Activated T-cell treated with anti-CD3 and anti-CD28 coated beads, Interleukin-2, amount 50 U/mL, for 72 hours (primary cell): ENCODE measurements at places on chromosomes 12 and 14.

GRCh38 chr12:95393191-95393790 is 80.7 kb upstream of the METAP2 start:
- DNase-seq = no peak

- no peak for DNase-seq
These were observed 27.5 kb downstream of the BEST3 start for GRCh38 chr12:69671597-69671996.

GRCh38 chr12:118840399-118840798 is 140.9 kb upstream of the SRRM4 start:
- no peak for DNase-seq

GRCh38 chr12:23014749-23015148 is 389.8 kb downstream of the ETNK1 start:
- no peak for DNase-seq

- DNase-seq = no peak
These were observed 10.5 kb downstream of the SNX6 start for GRCh38 chr14:34619471-34619870.

GRCh38 chr14:85853996-85854526 is 324.1 kb downstream of the FLRT2 start:
- no peak for DNase-seq

DNA sequence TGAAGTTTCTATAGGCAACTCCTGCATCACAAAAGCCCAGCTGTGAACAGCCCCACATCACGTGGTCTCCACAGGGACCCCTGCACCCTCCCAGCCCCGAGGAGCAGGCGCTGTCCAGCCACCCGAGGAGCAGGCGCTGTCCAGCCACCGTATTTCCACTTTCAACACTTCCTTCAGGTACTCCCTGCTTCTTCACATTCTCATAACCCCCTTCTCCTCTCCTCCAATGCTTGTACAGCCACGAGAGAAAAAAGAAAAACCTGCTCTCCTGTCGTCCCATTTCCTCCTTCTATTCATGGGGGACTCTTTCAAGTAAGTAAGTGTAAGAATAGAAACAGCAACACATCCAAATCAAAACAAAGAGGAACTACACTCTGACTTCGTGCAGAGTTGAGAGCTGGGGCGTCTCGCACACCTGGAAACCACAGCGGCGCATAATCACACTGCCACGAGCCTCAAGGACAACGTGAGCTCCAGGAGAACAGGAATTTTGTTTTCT is 11.9 kb downstream of the CDC42BPB start:
- DNase-seq = no peak

DNA sequence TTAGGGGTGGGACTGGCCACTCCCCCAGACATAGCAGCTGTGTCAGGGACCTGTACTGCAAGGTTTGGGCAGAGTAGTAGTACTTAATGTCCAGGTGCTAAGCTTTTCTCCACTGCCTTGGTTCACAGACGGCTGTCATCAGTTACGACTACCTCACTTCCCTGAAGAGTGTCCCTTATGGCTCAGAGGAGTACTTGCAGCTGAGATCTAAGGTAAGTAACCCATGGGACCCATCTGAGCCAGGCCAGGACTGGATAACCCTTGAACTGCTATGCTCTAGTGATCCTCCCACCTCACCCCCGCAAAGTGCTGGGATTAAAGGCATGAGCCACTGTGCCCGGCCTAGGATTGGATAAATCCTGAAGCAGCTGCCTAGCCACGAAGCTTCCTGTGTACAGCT is 22.4 kb downstream of the ADCK1 start:
- no peak for DNase-seq

GRCh38 chr12:109555431-109556315 is 17.6 kb downstream of the MMAB start:
- no peak for DNase-seq

- DNase-seq = no peak
These were observed 1019.2 kb downstream of the BCL11B start for GRCh38 chr14:98252820-98253219.

DNA sequence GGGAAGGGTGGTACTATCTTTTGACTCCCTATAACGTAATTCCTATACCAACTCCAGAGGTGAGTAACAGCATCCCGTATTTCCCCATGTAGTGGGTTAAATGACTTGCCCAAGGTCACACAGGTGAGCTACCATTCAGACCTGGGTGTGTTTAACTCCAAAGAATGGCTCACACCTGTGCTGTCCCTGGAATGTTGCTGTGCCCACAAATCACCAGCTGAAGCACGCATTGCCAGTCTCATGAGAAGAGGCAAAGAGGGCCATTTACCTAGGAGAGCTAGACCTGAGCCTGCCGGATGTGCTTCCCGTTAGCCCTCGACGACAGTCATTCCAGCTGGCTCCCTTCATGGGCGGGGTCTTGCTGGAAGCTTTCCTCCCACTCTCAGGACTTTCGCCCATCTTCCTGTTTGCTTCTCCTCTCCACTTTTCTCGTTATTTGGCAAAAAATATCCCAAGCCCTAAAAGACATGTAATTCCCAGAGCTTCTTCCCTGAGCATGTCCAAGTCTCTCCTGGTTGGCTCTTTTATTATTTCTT is 106.6 kb upstream of the VASH1 start:
- no peak for DNase-seq

GRCh38 chr14:61147831-61148549 is 133.1 kb downstream of the TMEM30B start:
- DNase-seq = no peak

- DNase-seq = no peak
These were observed 74.2 kb downstream of the DNAH10 start for GRCh38 chr12:123836292-123836691.

GRCh38 chr12:3081091-3081490 is 3.9 kb downstream of the TSPAN9 start:
- DNase-seq = no peak

DNA sequence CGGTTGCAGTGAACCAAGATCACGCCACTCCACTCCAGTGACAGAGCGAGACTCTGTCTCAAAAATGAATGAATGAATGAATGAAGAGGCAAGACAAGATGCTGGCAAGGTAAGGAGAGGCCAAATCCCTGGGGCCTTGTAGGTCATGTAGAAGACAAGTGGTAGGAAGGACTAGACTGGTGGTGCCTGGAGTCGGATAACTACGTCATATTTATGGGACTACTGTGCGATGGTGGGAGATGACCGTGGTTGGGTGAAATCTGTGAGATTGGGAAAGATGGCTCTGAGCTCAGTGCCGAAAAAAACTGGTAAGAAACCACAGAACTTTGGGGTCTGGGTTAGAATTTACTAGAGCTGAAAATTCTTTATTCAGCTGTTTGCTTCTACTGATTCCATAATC is 50.6 kb downstream of the HELB start:
- no peak for DNase-seq

GRCh38 chr12:125220404-125221273 is 155.4 kb downstream of the AACS start:
- DNase-seq = no peak

GRCh38 chr12:54251667-54252284 is 28.1 kb downstream of the CBX5 start:
- DNase-seq = no peak

DNA sequence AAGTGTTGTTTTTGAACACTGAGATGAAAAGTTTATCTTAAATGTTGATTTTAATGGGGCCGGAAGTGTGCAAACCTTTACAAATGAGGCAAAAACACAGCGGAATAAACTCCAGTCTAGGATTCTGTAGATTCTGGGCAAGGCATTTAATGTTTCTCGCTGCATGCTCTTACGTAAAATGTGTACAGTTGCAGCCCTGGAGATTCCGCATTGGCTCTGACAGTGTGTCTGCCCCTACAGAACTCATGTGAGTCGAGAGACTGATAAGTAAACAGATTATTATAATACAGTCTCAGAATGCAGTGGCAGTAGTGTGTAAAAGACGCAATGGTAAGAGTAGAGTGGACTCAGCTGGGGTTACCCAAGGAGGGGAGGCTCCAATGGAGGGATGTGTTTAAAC is 33.6 kb downstream of the LRRK2 start:
- no peak for DNase-seq

DNA sequence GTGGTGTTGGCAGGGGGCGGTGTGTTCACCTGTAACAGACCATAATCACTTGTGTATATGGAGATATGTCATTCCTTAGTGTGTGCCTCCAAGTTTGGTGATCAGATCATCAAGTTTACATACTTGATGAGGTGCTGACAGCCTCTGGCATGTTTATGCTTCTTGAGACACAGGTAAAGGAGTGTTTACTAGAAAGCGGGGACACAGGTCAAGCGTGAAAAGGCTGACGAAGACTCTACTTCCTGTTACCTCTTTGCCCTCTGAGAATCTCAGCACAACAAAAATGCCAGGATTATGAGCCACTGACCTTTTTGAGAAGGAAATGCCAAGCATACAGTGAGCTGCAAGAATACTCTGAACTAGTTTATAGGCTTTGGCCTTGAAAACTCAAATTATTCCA is 29.6 kb downstream of the PRDM4 start:
- DNase-seq = no peak

GRCh38 chr14:102532204-102532658 is 22.7 kb upstream of the ANKRD9 start:
- DNase-seq = no peak

- DNase-seq = no peak
These were observed 306.7 kb downstream of the ZFP36L1 start for GRCh38 chr14:68486033-68486732.

DNA sequence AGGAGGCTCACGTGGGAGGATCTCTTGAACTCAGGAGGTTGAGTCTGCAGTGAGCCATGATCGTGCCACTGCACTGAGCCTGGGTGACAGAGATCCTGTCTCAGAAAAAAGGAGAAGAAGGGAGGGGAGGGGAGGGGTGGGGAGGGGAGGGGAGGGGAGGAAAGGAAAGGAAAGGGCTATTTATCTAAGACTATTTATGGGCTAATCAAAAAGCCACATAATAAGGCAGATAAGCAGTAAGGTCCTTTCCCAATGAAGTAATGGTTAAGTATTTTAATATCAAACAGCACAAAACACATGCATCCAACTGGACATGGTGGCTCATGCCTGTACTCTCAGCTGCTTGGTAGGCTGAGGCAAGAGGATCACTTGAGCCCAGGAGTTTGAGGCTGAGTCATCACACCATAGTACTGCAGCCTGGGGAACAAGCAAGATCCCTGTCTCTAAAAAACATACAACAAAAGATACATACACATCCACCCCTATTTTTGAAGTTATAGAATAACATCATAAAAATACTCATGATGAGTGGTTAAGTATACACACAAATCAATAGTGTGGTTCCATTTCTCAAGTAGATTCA is 9.7 kb downstream of the PAWR start:
- no peak for DNase-seq

- DNase-seq = no peak
These were observed 8.4 kb downstream of the PITPNM2 start for GRCh38 chr12:123142518-123142840.

- DNase-seq = no peak
These were observed 5.0 kb upstream of the CSRP2 start for GRCh38 chr12:76883811-76884210.

- no peak for DNase-seq
These were observed 296.5 kb upstream of the TMEM132C start for GRCh38 chr12:127970491-127970890.
